ACHN (cell line): ENCODE measurements at places on chromosomes 2 and 18.

DNA sequence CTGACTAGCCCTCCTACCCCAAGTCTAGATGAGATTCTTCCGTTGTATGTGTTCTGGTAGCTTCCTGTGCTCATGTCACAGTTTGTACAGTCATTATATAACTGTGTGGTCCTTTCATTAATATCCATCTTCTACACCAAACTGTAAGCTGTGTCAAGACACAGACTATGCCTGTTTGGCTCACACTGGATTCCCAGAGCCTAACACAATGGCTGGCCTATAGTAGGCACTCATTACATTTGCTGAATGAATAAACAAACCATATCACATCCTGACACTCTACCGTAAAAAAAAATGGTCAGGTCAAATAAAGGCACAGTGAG is 72.6 kb downstream of the ANKRD44 start:
- DNase-seq, result no peak

GRCh38 chr2:109123586-109124201 is 5.3 kb upstream of the SH3RF3 start:
- DNase-seq, result no peak

DNA sequence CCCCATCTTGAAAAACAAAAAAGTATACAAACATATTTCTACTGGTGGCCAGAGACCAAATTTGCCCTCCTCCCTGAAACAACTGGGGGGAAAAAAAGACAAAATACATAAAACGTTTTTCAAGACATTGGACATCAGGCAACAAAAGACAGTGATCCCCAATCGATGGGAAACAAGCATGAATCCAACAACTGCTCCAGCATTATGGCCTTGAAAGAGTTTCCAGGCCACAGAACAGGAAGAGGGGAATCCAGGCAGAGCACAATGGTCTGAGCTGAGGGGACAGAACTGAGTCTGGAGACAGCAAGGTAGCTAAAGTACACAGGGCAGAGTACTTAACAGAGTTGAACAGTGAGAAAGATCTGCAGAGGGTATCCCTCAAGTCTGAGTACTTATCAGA is 4.4 kb downstream of the CCDC88A start:
- peak; percentile 7 for DNase-seq

DNA sequence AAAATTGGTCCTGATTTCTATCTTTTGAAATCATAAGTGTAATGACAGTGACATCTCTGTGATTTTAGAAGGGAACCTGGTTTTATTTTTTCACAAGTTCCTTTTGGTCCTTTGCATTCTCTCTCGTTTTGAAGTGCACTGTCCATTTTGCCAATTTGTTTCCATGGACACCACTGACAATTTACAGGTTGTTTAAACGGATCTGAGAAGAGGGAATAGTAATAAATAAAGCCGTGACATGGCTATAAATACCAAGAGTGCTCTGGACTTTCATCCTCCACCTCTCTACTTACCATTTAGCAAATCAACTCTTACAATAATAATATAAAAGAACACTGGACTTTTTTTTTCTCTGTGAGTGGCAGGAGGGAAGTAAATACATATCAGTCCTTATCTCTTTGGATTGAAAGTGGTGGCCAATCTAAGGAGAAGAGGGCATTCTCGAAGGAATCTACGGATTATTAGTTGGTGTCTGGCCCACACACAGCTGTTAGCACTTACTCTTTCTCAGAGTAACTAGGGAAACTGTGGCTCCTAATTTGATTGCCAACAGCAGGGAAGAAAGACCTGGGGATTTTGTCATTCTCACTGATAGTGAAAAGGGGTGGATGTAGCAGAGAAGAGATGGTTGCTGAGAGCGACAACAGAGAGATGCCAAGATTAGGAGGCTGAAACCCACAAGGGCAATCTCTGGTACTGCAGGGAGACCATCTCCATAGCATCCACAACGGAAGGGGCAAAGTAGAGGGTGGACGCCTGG is 108.7 kb upstream of the FSHR start:
- no peak for DNase-seq

DNA sequence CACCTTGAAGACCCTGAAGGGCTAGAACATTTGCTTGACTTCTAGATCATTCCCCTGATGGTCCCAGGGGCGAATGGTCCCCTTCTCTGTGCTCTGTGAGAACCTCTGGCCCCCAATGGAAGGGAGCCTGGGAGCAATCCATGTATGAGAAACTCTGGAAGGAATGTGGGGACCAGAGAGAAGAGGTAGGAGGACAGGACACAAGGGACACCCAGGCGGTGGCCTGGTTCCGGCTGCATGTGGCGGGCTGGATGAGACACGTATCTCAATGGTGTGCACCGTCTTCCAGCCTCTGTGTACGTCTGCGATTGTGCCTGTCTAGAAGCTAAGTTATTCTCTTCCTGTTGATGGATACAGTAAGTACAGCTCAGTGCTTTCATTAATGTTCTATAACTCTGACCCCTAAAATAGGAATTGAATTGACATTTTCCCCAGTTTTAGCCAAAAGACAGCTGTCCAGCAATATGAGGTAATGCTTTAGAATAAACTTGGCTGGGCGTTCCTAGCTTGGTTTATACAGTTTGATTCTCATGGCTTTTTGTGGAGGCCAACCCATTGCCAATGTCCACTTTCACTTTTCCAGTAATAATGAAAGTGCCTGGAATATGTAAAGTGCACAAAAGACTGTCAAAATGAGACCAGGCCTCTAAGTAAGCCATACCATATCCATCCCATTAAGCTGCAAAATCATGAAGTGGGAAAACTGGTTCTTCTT is 30.1 kb upstream of the COPS8 start:
- DNase-seq, result no peak

DNA sequence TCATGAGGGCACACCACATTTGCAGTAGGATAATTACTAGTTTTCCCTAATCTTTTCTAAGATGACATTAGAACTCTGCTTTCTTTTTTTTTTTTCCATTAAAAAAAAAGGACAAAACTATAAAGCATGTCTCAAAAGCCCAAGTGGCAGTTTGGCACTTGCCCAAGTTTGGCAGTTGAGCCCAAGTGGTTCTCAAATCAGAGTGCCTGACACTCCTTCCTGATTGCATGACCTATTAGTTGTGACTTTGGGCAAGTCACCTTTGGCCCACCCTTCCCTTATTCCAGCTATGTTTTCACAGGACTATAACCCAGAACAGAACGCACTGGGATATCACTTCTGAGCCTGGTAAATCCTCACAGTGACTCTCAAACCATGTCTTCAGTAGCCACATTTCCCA is 273.0 kb downstream of the CCDC85A start:
- no peak for DNase-seq

DNA sequence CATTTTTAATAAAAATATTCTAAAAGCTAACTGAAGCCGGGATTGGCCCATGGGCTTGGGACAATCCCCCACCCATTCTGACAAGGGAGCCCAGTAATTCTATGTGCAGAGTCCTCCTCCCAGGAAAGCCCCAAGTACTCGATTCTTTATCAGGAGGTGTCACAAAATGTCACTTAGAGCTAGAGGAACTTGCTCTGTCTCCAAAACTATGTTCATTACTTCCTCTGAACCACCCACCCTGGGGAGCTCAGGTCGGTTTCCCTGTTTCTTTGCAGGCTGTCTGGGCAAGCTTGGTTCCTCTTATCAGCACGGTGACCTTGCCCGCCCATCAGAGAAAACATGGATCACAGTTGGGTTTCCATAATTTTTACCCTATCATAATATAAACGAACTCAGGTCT is 430.6 kb upstream of the ID2 start:
- no peak for DNase-seq

DNA sequence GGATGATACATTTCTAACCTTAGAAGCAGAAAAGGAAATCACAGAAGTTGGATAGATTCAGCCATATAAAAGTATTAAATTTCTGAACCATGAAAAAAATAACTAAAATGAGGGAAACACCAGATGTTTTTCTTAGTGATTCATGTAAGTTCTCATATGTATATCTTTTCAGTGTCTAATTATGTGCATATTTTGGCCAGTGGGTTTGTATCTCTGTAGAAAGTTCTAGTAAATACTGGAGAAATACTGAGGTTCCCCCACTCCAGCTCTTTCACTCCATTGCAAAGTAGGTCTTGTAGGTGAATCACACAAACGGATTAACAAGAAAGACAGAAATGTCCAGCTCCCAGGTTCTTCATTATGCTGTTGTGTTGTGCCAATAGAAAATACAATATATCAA is 222.3 kb downstream of the NEDD4L start:
- DNase-seq, result no peak

DNA sequence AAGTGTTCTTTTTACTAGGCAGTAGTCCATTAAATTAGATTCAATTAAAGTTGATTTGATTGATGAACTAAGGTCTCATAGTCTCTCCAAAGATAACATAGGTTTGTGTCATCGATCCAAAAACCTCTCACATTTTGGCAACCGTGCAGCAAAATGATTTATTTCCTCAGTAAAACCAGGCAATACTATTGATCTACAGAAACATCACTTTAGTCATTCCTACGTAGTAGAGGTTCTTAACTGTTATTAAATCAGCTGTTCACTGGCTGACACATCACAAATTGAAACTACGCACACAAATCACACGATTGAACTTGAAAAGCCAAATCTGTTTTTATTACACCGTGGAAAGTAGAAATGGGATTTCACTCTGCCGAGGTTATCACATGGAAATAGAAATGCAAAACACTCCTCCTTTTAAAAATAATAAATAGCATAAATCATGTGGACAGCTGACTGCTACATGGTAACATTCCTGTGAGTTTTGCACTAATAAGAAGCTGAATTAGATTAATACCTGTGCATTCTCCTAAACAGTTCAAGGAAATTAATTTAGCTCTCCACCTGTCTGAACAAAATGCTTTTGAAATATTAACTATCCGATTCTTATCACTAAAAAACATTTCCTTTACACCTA is 262.5 kb downstream of the CDH20 start:
- no peak for DNase-seq

- DNase-seq, result no peak
Measured at GRCh38 chr2:196480653-196481323, 158.7 kb upstream of the CCDC150 start.

DNA sequence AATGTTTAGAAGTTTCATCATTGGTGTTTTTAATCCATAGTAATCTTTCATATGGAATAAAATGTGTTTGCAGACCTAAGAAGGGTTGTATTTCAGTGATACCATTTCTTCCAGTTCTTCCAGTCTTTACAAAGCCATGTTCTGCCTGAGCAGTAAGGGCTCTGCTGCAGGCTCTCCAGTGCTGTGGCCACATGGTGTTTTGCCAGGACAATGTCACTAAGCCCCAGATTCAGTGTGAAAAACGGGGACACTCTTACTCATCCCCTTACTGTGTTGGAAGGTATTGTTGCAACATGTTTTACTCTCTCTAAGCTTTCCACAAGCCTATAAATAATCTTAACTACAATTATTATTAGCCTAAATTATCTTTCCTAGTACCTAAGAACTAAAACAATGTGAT is 481.4 kb upstream of the CDH7 start:
- no peak for DNase-seq

GRCh38 chr2:64737547-64737946 is 83.8 kb upstream of the SERTAD2 start:
- DNase-seq, result no peak

- DNase-seq, result no peak
Measured at GRCh38 chr2:191786694-191787093, 60.2 kb downstream of the CAVIN2 start.

DNA sequence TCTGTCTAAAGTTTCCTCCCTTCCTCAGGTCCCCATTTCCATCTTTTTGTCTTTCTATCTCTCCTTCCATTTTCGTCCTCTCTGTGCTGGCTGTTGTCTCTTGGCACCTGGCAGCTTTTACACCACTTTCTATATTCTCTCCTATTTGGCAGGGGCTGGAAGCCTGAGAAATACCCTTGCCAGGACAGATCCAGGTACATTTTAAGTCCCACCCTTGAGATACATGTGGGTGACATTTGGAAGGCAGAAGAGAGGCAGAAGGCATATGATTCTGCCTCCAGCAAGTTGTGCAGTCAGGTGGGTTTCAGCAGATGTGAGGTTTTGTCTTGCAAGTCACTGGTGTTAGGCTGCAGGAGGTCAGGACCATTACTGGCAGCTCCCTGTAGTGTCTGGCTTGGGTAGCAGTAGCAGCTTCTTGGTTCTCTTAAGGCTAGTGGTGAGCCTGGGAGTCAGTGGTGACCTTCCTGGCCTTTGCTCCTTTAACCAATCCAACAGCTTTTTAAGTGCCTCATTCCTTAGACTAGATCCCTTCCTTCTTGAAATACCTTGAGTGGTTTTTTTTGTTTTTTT is 90.1 kb downstream of the CAPN13 start:
- DNase-seq, result no peak

GRCh38 chr2:173326806-173327205 is 27.9 kb upstream of the CDCA7 start:
- DNase-seq, result no peak

DNA sequence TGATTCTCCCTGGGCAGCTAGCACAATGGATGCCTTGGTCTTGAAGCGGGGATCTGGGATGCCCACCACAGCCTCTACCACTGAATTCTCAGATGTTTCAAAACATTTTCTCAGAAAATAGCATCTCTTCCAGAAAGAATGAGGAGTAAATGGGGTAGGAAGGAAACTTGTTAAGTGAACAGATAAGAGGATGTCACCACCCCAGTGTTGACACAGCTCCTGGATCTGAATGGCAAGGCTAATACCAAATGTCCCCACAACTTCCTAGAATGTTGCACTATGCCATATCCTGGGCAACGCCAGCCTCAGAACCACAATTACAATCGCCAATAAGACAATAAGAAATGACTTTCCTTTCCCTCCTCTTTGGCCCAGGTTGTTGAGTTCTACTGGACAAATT is 177.2 kb downstream of the BCL11A start:
- no peak for DNase-seq

DNA sequence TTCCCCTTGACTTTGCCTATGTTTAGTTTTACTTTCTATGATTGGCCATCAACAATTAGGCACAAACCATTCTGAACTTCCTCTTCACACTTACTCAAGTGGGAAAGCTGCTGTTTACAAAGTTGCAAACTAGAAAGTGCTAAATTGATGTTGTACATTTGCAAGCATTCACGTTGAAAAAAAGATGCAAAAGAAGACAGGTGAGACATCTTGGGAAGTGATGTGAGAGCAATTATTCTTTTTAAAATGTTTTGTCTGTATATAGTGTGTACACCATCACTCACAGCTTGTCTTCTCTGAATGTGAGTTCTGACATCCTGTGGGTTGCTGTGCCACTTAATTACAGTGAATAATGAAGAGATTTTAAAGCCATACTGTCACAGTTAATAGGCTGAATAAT is 874.1 kb upstream of the LRATD1 start:
- DNase-seq, result no peak

GRCh38 chr2:9276901-9277451 is 70.4 kb downstream of the ASAP2 start:
- no peak for DNase-seq

DNA sequence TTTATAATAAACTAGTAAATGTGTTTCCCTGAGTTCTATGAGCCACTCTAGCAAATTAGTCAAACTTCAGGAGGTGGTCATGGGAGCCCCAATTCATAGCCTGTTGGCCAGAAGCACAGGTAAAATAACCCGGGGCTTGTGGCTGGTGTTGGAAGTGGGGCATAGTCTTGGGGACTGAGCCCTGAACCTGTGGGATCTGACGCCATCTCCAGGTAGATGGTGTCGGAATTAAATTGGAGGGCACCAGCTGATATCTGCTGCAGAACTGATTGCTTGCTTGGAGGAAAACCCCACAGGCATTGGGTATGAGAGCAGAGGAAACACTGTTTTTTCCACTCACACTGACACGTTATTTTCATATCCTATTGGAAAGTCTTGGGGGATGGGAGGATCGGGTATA is 14.1 kb downstream of the NMS start:
- no peak for DNase-seq

- no peak for DNase-seq
Measured at GRCh38 chr2:235734688-235735231, 240.9 kb downstream of the AGAP1 start.
